ENCODE measurements at places on chromosomes 12 and 14. TPM values are rescaled to one million over a fixed set of nuclear protein-coding genes. Genes with fewer than 3 reads are reported as not detected.

The PSMD9 gene
- 139 TPM for total RNA-seq

The NID2 gene
- total RNA-seq = 315 TPM

The EML1 gene
- 72.9 TPM for total RNA-seq

The ZBTB1 gene
- total RNA-seq = 36.9 TPM

The P2RX7 gene
- total RNA-seq = 3.8 TPM

The C12orf42 gene
- total RNA-seq = not detected

The DDHD1 gene
- total RNA-seq = 27.3 TPM

The SPRYD4 gene
- 1.7 TPM for total RNA-seq

The OR6C65 gene
- total RNA-seq = not detected

The EXOC3L4 gene
- total RNA-seq = 0.44 TPM

The PIK3C2G gene
- total RNA-seq = not detected

The M6PR gene
- 239 TPM for total RNA-seq

The GPRC5D gene
- not detected for total RNA-seq

The SPTB gene
- under 0.01 TPM for total RNA-seq

The POTEG gene
- total RNA-seq = not detected

The AICDA gene
- not detected for total RNA-seq

The KRT82 gene
- not detected for total RNA-seq

The ZDHHC22 gene
- not detected for total RNA-seq

The EID3 gene
- total RNA-seq = 19.2 TPM

The HOXC10 gene
- total RNA-seq = not detected

The MEG3 gene
- 164 TPM for total RNA-seq

The DCN gene
- 1,986 TPM for total RNA-seq

The NOVA1 gene
- total RNA-seq = 7.9 TPM

The FOXA1 gene
- 0.15 TPM for total RNA-seq

The LYZ gene
- total RNA-seq = not detected

The FBXL14 gene
- total RNA-seq = 10.4 TPM

The SCN8A gene
- 23.3 TPM for total RNA-seq

The REC8 gene
- total RNA-seq = 2.3 TPM

The HOXC12 gene
- total RNA-seq = not detected

The EIF2S3B gene
- 0.87 TPM for total RNA-seq

The LIN7A gene
- total RNA-seq = 19.7 TPM

The LALBA gene
- not detected for total RNA-seq

The SMIM41 gene
- total RNA-seq = 4.5 TPM

The TROAP gene
- 11.9 TPM for total RNA-seq

Measured in smooth muscle cell of trachea (primary cell).